ENCODE measurements at places on chromosomes 1 and 21.
A peak's percentile ranks its signal among the peaks of the same experiment; 100 is the strongest.

DNA sequence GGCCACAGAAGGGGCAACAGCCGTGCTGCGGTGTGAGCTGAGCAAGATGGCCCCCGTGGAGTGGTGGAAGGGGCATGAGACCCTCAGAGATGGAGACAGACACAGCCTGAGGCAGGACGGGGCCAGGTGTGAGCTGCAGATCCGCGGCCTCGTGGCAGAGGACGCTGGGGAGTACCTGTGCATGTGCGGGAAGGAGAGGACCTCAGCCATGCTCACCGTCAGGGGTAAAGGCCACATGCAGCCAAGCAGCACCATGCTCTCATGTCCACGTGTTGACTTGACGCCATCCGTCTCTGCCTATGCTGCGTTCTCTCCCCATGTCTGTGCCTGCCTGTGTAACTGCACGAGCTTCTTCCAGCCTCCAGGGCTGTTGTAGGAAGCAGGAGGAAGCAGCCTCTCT is 85.5 kb downstream of the OBSCN start:
- DNase-seq, result no peak

DNA sequence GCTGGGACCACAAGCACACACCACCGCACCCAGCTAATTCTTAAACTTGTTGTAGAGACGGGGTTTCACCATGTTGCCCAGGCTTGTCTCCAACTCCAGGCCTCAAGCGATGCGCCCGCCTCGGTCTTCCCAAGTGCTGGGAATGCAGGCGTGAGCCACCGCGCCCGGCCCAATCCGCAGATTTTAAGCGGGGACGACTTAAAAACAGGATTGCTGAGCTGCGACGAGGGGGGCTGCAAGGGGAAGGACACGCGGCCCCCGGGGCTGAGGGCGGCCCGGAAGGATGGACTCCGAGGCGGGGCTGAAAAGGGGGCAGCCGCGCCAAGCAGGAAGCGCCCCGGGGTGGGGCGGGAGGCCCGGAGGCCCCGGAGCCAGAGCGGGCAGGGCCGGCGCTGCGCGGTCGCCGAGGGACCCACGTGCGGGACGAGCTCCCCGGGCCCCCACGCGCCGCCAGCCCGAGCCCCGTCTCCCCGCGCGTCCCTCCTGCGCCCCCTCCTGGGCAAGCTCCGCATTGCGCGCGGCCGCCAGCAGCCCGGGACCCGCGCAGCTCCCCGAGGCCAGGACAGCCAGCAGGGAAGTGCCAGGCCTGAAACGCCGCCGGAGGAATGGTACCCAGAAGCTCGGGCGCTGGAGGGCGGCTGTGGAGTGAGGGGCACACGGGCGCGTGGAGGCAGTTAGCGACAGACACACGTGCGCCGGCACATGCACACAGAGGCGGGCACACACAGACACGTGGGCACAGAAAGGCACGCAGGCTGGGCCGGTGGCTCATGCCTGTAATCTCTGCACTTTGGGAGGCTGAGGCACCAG is 5.5 kb upstream of the PRKCZ start:
- peak; percentile 71 for DNase-seq

- no peak for DNase-seq
These were observed 4.2 kb downstream of the IGSF21 start for GRCh38 chr1:18111605-18112297.

DNA sequence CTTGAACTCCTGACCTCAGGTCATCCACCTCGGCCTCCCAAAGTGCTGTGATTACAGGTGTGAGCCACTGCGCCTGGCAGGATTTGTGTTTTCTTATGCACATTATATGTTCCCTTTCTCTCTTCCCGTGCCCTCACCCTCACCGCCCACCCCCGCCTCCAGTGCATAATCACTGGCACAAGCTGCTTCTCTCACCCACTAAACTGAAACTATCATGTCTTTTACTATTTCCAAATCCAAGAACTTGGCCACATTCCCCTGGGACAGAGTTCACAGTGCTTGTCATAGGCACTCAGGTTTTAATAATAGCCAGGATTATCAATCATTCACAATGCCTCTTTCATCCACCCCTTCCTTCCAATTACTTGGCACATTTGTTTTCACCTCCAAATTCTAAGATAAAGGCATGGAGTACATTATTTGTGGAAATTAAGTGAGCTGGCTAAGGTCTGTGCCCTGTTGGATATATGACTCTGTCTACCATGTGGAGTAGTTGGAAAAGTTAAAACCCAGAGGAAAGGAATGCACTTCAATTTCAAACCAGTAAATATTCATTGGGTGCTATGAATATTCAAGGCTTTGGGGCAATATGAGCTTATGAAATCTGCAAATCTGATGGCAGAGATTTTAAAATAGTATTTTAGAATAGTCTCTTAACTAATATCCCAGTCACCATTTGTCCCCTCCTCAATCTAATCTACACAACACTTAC is 17.6 kb upstream of the MAPKAPK2 start:
- DNase-seq, result no peak

DNA sequence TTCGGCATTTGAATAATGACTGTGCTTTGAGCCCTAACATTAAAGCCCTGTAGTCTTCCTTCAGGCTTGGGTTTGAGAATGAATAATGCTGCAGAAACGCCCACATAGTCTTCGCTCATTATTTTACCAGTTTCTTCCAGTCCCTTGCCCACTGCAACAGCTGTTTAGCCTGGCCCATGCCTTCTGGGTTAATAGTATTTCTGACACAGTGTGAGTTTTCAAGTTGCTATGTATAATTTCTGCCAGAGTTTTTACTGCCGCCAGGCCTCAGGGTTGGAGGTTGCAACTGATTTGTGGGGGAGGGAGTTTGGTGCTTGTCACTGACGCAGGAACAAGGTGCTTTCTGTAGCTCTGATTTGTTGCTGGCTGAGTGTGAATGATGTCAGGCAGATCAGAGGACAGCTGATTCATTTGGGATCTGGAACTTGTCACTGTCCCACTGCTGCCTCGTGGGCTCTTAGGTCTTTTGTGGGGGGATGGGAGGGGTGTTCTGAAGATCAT is 109.8 kb downstream of the MAST2 start:
- no peak for DNase-seq

DNA sequence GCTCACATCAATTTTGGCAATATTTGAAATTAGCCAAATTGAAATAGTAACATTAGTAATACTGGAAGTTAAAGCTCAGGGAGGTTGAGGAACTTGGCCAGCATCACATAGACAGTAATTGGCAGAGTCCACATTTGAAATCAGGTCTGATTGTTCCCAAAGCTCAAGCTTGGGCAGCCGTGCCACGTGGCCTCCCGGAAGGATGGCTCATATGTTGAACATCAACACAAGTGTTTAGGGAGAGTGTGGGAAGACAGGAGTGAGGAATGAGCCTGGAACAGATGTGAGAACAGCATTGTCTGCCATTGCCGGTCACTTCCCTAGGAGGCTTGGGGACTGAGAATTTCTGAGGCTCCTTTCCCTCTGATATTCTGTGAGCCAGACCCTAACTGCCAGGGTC is 40.2 kb upstream of the RBM15 start:
- no peak for DNase-seq

DNA sequence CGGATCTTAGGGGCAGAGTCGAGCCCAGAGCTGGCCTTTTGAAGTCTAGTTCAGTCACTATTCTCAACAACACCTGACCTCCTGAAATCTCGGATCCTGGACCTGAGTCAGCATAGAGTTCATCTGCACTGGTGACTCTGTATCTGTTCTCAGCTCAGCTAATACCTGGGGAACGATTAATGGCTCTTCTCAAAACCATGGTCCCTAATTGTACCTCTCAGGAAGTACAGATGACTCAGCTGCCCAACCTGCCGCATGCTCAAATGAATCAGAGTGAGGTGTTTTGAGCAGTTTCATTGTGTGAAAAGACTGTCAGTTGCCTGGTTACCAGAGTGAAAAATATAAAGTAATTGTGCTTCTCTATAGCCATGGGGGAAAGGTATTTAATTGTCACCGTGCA is 89.2 kb downstream of the SLC35F3 start:
- no peak for DNase-seq

GRCh38 chr1:113986802-113987201 is 7.5 kb downstream of the OLFML3 start:
- DNase-seq, result no peak

DNA sequence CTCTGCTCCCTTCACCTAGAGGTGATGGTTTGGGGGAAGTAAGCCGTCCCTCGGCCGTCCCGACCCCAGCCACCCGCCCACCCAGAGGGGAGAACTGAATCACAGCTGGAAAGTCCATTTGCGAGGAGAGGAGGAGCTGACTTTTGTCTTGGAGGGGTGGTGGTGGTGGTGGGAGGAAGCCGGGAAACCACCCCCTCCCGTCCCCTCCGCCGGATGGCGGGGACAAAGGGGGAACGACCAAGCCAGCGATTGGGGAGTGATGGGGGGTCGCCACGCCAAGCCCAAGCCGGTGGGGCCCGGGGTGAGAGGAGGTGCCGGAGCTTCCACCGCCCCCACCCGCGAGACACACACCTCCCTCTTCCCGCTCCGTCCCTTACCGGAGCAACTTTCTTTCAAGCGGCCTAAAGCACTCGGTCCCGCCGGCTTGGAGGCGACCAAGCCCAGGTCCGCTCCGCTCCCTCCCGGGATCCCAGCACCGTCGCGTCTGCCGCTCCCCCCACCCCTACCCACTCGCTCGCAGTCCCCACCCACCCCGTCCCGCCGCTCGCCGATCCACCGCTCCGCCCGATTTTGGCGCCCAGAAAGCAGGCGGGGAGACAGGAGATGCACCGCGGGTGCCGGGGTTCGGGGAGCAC is 540 bp downstream of the ARHGEF2 start:
- DNase-seq, result peak; percentile 72

- no peak for DNase-seq
These were observed 111.8 kb downstream of the MRPS6 start for GRCh38 chr21:34185026-34185750.

- DNase-seq, result peak; percentile 60
These were observed 54.8 kb upstream of the SOD1 start for GRCh38 chr21:31604591-31605190.

DNA sequence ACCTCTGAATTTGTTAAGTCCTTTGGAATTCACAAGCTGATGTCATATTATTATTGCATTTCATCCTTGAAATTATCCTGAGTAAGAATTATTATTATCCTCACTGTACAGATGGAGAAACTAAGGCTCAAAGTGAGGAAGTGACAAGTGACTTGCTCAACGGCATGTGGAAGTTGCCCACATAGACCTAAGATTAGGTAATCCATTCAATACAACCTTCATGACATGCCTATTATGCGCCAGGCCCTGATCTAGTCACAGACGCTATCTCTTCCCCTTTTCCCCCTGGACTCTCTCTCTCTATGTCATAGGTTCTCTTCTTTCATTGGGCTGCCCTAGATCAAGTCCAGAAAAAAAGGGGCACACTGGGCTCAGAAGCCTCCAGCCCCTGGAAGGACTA is 84.9 kb upstream of the KCNK2 start:
- no peak for DNase-seq

- DNase-seq, result no peak
These were observed 105.5 kb downstream of the MACF1 start for GRCh38 chr1:39310015-39310414.

DNA sequence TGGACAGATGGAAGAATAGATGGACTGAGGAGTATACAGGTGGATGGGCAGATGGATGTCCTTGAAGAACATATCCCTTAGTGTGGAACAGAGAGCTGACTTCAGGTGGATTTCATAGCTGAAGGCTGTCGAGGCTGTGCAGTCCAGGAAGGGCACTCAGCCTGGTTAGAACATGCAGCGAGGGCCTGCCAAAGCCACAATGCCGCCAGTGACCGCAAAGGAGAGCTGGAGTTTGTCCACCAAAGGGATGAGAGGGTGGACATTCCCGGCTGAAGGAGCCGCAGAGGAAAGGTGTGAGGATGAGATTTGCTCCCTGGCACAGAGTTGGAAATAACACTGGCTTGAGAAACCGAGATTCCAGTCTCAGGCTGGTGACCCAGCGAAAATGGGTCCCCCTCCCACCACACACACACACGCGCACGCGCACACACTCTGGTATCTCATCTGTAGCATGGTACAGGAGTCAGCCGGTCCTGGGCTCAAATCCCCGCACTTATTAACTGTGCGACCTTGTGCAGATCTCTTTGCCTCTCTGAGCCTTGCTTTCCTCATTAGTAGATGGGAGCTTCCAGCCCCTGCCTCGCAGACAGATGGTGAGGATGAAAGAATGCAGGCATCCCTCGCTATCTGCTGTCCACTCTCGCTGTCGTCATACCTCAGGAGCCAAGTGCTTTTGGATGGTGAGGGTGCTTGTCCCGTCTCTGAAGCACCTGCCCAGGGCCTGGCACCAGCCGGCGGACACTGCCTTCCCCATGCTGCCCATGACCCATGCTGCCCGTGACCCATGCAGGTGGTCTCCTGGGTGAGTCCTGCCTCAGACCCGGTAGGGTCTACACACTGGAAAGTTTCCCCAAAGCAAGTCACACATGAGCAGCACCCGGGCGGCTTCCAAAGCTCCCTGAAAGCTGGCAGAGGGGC is 26.8 kb upstream of the EFHD2 start:
- DNase-seq, result no peak

- no peak for DNase-seq
These were observed 545 bp upstream of the PEF1 start for GRCh38 chr1:31645274-31645568.

- no peak for DNase-seq
These were observed 66.6 kb upstream of the TIAM1 start for GRCh38 chr21:31410499-31411131.

DNA sequence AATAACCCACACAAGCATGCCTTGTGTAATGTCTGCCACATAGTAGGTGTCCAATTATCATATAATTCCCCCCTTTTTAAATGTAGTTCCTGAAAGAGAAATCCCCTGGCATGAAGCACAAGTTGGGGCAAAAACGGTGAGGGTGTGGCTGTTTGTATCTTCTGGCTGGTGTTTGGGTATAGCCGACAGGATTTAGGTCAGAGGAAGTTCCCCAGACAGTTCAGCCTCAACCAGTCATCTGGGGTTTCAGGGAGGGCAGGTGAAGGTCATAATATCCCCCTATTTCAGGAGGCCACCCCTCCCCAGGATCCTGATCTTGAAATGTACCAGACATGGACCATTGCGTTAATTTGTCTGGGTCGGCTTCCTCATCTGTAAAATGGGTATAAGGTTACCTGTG is 29.1 kb upstream of the JUN start:
- DNase-seq, result peak; percentile 19

- DNase-seq, result no peak
These were observed 61.6 kb downstream of the DHRS3 start for GRCh38 chr1:12556368-12556930.

- DNase-seq, result no peak
These were observed 21.1 kb downstream of the KLHDC7A start for GRCh38 chr1:18501833-18502232.

DNA sequence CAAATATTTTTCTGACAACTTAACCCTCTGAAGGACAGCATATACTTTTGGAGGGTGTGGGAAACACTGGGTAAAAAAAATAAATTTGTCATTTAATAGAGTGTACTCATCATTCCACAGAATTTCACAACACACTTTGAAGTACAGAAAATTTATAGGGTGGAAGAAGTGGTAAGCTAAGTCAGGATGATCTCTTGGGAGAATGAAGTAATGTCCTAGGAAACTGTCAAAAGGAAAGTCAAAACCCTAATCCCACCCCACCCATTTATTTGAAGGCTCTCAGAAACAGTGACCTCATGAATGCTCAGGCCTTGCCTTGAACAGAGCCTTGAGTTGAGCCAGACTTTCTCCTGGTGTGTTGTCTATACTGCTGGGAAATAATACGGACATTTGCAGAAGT is 7.3 kb upstream of the UAP1 start:
- DNase-seq, result no peak

GRCh38 chr1:8473891-8474300 is 156.0 kb downstream of the SLC45A1 start:
- DNase-seq, result no peak

Data from stimulated activated naive CD4-positive, alpha-beta T cell treated with Interleukin-2 at 50 U/mL for 16 hours (primary cell).